ENCODE measurements at places on chromosomes 7 and 10.

- DNase-seq: no peak
These were observed 718.5 kb downstream of the AUTS2 start for GRCh38 chr7:70316745-70317144.

DNA sequence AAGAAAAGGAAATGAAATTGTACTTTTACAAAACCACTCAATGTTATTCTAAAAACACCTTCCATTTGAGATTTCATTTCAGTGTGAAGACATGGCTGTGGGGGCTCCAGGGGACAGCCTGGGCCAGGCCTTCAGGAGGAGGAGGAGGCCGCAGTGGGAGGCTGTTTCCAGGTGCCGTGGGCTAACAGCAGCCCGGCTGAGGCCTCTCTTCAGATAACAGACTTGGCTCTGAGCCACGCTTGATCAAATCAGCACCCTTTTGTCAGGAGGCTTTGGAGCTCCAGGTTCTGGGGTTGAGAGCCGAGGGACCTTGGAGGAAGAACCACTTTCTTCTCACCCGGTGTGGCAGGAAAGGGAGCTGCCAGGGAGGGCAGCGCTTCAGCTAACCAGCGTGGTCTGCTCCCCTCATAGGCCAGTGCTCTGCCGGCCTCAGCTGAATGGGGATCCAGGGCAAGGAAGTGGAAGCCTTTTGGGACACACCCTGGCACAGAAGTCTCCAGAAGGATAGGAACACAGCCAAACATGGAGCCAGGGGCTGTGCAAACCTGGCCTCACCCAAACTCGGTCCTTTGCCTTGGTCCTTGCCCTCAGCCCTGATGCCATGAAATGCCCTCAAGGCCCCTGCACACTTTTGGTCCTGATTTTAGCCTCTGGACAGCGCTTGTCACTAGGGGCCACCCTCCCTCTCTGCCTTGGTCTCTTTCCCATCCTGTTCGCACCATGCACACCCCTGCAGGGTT, 23.5 kb upstream of the CHST15 start:
- DNase-seq: no peak

DNA sequence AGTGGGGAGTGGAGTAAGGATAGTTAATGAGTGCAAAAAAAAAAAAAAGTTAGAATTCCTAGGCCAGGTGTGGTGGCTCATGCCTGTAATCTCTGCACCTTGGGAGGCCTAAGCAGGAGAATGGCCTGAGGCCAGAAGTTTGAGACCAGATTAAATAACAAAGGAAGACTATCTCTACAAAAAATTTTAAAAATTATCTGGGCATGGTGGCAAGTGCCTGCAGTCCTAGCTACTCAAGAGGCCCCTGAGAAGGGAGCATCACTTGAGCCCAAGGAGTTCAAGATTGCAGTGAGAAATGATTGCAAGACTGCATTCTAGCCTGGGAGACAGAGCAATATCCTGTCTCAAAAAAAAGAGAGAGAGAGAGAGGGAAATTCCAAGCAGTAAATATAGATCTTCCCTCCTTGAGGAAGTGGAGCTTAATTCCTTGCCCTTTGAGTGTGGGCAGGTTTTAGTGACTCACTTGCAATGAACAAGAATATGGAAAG, 19.5 kb upstream of the CSTF2T start:
- no peak for DNase-seq

DNA sequence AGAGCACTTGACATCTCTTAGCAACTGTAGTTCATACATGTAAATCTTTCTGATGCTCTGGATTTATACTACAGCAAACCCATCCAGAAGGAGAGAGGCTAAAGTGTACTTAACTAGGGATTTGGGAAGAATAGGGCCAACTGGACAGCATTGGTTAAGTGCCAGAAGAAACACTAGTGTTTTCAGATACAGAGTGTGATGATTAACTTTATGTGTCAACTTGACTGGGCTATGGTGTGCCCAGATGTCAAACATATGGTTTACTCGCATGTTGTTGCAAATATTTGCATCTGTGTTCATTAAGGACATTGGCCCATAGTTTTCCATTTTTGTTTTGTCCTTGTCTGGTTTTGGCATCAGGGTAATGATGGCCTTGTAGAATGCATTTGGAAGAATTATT, 384.7 kb upstream of the KCND2 start:
- DNase-seq: no peak

DNA sequence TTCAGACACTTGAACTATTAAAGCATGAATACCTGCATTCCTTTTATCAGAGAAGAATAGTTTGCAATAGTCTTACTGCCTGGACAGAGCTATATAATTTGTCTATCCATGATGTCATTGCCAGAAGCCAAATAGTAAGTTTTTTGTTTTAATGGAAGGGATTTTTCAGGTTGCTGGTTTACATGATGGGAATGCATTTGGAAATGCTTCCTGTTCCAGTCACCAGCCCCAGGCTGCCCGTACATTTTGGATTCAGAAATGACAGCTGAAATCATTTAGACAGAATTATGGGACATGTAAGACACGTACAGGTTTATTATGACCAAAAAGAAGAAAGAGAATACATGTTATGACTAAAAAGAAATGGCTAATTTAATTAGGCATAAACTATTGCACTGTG, 293.1 kb downstream of the CDK14 start:
- DNase-seq: no peak

DNA sequence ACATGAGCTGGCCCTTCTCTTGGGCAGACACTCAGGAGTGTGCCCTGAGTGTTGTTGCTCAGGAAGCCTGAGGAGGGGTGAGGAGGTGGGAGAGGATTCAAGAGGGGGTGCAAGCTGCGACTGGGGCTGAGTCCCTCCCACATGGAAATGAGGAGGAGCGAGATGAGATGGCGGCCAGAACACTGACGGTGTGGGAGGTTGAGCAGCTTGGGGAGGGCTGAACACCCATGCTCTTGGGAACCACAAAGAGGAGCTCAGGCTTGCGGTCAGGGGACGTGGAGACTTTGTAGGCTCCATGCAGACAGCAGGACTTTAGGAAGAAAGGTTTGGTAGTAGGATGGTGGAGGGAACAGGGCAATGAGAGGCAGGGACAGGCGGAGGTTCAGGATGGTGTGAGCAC, 163.2 kb upstream of the SHH start:
- DNase-seq: no peak

DNA sequence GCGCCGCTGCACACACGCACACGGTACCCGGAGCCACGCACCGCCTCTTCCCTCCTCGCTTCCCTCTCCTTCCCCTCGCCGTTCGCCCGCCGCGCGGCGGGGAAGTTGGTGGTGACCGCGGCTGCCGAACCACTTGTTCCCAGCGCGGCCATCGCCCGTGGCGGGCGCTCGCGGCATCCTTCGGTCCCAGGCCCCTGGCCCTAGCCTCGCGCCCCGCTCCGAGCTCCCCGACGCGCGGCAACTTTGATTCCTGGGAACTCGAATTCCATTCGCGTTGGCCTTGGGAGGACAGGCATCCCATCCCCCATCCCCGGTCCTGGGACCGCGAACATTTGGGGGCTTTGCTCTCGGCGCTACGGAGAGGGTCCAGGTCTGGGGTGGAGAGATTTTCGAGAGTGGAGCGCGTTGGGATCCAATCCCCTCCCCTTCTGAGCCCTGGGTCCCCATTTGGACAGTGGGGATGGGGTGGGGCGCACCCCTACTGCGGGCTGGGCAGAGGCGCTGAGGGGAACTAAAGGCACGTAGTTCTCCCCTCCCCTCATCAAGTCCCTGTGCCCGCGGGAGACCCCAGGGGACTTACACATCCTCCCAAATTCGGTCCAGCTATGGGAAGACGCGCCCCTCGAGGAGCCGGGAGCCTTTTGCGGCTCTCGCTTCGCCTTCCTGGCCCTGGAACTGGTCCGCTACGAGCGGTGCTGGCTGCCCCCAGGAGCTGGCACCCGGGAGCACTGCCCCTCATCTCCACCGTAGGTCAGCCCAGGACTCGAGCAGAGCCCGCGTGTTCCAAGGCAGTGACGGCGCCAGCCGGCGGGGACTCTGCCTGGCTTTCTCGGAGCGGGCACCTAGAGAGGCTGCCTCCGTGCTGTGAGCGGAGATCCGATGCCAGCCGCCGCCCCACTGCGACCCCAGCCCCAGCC, 834 bp downstream of the CDH23 start:
- DNase-seq: no peak

- no peak for DNase-seq
These were observed 93.9 kb upstream of the RET start for GRCh38 chr10:42982891-42983506.

- no peak for DNase-seq
These were observed 228.2 kb downstream of the GFRA1 start for GRCh38 chr10:116044801-116045248.

DNA sequence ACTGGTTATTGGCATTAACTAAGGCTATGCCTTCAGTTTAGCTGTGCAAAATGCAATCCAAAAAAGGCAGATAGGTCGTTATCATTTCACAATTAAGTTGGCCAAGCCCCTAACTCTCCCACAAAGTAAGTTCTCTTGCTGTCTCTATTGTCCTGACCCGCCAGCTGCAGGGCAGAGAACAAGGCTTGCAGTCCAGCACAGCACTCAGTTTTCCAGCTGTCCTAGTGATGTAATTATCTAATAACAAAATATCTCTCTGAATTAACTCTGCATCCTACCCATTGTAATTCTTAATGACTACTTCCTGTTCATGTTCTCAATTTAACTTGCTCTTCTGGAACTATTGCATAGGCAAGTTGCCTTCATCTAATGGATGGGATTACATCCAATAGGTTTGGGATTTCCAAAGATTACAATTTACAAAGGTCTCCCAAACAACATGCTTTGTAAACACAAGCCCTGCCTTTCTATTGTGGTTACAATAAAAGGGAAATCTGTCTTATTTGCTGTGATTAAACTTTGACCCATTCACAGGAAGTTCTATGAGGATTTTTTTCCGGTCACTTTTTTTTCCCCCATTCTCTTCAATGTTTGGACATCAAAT, 55.2 kb downstream of the CDK6 start:
- DNase-seq: no peak

DNA sequence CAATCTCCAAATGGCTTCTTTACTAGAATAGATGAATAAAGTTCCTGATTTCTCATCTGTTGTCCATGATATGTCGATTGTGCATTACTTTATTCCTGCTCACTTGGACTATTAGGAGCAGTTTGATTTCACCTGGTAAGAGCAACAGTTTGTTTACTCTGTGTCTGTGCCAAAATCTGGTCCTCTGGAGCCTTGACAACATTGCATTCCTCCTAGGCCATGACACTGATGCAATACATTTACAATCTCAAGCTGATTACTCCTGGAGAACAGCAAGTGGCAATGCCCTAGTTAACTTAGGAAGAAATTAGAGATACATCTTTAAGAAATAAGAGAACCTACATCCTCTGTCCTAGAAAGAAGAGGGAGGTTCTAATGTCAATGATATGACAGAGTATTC, 71.8 kb downstream of the SGCE start:
- no peak for DNase-seq

DNA sequence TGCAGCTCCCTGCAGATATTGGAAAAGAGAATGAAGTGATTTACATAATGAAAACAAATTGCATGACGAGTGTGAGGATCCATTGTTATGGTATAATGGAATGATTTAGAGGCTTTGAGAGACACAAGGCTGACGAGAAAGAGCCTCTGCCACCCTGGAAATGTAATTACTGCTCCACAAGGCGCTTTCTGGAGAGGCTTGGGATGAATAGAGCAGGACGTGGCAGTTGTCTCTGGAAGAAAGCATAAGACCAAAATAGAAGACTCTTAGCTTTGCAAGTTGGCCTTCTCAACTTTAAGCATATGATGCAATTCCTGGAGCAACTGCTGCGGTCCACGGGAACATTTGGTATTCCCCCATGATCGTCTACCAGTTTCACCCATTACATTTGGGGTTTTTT, 181.9 kb upstream of the TCF7L2 start:
- DNase-seq: no peak

- DNase-seq: no peak
These were observed 122.1 kb downstream of the LRMDA start for GRCh38 chr10:75553550-75553949.

- no peak for DNase-seq
These were observed 78.3 kb downstream of the DYNC2I1 start for GRCh38 chr7:158934628-158935027.

DNA sequence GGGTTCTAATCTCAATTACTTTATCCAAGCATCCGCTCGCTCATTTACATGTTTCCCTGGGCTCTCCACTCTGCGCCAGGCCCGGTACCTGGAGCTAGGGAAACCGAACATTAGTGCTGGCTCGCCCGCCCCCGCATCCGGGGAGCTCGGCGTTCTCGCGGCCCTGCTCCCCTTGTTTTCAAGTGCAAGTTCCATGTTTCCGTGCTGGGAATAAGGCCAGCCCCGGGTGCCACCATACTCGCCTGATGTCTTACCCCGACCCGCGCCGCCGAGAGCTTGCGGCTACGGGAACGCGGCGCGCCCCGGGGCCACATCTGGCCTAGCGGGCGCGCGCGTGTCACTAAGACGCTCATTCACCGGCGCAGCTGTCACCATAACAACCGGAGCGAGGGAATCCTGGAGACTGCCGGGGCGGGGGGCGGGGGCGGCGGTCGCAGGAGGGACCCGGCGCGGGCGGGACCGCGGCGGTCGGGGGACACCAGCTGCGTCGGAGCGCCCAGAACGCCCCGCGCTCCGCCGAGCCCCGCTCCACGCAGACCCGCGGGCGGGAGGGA, at the start of gene NEURL1:
TSS of gene NEURL1 (plus strand) at position 344 of the 554 bp plus-strand sequence. CDS start 683 bp downstream, outside the sequence.
- no peak for DNase-seq

All from NCI-H187 treated with DMSO at 0.1 percent for 48 hours (cell line).